ENCODE measurements at places on chromosomes 2 and 18.

DNA sequence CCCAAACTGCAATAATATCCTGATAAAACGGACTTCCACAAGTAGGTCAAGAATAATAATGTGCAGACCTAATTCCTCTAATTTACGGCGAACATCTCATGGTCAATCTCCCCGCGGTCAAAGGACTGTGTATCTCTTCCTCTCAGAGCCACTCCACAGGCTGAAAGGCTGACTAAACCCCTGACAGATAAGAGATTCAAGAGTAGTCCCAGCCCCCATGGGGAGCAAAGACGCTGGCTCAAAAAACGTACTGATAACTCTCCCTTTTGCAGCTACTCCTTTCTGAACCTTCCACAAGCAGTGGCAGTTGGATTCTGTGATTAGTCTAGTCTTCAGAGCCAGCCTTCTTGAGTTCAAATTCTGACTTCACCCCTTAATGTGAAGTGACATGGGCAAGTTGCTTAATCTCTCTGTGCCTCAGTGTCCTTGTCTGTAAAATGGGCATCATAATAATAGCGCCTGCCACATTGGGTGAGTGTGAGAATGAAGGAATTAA is 19.7 kb upstream of the IL18R1 start:
- DNase-seq = no peak

DNA sequence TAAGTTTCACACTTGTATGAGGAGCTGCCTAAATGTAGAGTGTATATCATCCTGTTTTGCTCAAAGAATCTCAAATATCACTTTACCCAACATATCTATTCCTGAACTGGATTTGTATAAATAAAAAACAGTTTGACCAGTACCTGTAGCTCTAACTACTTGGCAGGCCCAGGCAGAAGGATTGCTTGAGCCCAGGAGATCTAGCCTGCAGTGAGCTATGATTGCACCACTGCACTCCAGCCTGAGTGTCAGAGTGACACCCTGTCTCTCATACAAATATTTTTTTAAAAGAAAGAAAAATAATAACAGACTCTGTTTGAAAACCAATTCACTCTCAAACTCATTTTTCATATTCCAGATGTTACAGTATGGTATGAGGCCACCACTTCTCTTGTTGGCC is 7.7 kb upstream of the LIMS2 start:
- no peak for DNase-seq

- DNase-seq = no peak
Measured at GRCh38 chr2:63056107-63057050, 5.7 kb downstream of the OTX1 start.

DNA sequence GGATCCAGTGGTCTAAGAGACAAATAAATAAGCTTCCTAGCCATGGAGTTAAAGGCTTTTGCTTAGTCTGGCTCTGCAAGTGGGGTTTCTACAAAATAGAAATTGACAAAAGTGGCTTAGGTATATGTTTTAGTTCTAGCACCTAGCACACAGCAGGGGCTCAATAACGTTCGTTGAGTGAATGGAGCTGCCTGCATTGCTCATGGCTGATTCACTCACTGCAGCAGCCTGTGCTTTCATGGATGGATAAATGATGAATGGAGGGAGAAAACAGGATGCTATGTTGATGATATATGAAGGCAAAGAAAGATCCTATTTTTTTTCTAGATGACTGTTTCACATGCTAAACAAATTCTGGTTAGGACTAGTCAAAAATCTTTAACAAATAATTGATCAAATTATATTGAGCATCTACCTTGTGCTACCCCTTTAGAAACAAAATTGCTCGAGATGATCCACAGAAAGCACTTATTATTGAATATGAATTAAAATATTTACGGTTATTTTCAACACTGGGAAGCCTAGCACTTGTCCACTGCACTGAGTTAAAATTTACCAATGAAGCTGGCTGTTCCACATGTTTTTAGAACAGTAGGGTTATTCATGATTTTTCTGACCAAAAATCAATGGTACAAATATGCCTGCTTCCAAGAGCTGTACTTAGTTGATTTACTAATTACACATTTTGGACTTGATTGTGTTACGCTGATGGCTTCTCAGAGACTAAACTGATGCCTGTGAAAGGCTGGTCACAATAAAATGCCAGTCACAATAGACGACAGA is 39.6 kb downstream of the HDHD2 start:
- no peak for DNase-seq

- DNase-seq = no peak
Measured at GRCh38 chr2:176293334-176293733, 24.1 kb downstream of the MTX2 start.

- no peak for DNase-seq
Measured at GRCh38 chr2:24261441-24261840, 86.6 kb downstream of the FAM228A start.

GRCh38 chr2:174693344-174693743 is 70.9 kb downstream of the CHRNA1 start:
- no peak for DNase-seq

- no peak for DNase-seq
Measured at GRCh38 chr18:5588529-5588928, 44.7 kb upstream of the EPB41L3 start.

GRCh38 chr2:154331784-154332183 is 366.7 kb upstream of the KCNJ3 start:
- no peak for DNase-seq

DNA sequence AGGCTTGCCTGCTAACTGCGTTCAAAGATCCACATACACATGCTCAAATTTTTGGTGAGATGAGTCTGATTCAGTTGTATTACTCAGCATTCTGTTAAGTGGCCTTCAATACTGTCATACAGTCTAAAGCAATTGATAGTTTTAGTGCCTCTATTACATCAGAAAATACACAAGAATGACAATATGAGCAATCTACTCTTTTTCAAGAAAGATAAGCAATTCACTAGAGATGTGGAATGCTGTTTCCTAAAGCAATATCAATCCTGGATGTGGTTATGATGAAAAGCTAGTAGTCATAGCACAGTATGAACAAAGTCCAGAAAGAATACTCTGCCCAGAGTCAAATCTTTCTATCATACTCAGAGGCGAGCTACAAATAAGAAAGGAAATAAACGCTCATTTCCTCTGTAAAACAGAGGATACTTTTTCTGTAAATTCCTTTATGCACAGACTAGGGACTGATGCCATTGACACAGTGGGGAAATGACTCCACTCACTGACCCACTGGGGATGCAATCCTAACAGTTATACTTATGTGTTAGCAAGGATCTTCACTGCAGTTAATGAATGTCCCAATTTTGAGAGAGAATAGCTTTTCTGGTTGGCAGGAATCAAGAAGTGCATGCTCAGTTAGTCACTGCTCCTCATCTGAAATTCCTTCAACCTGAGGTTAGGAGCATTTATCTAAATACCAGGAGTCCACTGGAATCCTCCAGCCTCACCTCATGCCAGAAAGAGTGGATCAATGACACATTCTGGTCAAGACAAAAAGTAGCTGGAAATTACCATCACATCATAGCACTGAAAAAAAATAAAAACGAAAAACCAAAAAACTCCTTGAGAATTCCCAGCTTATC is 83.3 kb downstream of the PDE11A start:
- no peak for DNase-seq

DNA sequence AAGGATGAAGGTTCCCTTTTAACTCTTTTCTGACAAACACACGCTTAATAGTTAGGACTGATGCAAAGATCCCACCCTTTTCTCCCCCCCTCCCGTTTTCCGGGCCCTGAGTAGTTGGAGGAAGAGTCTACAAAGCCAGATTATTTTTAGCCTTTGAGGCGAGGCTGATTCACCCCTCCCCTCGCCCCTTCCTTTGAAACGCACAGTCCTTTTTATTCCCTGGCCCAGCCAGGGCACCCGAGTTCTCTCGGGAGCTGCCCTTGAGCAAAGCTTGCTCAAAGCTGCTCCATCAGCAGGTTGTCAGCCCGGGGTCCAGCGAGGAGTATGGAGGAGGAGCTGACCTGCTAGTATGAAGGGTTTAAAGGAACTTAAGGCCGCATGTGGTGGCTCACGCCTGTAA is 47.1 kb upstream of the SPRED2 start:
- no peak for DNase-seq

GRCh38 chr2:10514273-10514672 is 66.1 kb upstream of the ODC1 start:
- DNase-seq = no peak

- DNase-seq = no peak
Measured at GRCh38 chr2:45432406-45432805, 178.7 kb downstream of the SRBD1 start.

DNA sequence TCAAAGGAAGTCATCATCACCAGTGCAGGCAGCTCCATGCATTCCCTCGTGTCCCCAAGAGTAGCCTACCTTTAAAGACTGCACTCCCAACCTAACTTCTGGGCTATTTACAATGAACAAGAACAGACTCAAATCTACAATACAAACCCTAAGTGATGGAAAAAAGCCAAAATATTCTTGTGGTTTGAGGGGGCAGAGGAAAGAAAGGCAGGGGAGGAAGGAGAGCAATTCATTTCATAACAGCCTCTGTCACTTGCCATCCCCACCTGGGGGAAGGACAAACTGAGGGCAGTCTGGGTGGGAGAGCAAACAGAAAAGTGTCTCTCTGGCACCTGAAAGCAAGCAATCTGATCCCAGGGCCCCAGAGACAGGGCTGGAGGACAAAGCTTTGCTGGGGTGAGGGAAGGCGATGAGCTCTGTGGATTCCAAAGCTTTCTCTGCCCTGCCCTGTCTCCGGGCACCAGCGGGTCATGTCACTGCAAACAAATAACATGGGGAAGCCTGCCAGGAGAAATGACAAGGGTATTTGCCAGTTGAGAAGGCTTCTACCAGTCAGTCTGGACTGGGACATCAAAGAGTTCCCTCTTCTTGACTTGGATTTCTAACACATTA is 528.0 kb upstream of the TNP1 start:
- DNase-seq = no peak

DNA sequence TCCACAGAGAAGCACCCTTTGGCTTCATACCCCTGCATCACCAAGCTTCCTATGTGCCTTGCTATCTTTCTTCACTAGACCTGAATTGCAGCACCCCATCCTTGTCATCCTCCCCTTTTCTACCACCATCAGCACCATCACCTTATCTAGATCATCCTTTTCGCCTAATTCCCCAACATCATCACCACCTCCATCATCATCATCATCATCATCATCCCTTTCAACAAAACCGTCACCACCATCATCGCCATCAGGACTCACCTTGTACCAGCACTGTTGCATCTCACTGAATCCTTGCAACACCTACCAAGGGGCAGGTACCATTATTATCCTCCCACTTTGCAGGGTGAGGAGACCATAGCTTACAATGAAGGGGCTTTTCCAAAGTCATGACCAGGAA is 10.8 kb upstream of the ECEL1 start:
- no peak for DNase-seq

GRCh38 chr2:239381709-239382134 is 19.1 kb downstream of the HDAC4 start:
- DNase-seq = no peak

- DNase-seq = no peak
Measured at GRCh38 chr2:12320991-12321641, 395.6 kb upstream of the TRIB2 start.

DNA sequence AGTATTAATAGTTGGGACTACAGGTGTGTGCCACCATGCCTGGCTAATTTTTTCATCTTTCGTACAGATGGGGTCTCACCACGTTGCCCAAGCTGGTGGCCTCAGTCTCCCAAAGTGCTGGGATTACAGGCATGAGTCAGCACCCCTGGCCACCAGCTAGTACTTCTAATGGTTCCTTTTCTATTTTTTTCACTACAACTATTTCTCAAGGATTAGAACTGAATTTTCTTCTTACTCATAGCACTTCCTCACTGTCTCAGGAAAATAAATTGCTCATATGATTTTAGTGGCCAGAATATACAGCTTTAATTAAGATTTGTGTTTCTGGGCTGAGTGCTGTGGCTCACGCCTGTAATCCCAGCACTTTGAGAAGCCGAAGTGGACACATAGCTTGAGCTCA is 43.2 kb upstream of the SOS1 start:
- DNase-seq = no peak

- no peak for DNase-seq
Measured at GRCh38 chr18:905948-906415, 1.3 kb downstream of the ADCYAP1 start.

DNA sequence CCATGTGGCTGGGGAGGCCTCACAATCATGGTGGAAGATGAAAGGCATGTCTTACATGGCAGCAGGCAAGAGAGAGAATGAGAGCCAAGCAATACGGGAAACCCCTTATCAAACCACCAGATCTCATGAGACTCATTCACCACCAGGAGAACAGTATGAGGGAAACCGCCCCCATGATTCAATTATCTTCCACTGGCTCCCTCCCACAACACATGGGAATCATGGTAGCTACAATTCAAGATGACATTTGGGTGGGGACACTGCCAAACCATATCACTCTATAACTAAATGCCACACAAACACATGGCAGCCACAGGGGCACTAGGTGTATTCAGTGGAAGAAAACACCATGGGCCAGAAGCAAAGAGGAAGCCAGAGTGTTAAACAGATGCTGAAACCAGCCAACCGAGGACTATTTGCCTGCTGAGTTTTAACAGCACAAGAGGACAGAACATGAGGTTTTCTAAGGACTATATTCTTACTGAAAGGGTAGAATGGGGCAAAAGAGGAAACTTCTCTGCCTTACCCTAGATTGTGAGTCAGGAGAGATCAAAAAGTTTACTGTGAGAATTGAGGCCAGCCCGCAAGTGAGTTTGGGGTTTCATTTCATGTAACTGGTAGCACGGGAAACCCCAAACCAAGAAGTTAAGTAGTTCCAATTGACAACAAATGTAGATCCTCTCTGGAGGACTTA is 49.2 kb downstream of the SIGLEC15 start:
- DNase-seq = no peak

DNA sequence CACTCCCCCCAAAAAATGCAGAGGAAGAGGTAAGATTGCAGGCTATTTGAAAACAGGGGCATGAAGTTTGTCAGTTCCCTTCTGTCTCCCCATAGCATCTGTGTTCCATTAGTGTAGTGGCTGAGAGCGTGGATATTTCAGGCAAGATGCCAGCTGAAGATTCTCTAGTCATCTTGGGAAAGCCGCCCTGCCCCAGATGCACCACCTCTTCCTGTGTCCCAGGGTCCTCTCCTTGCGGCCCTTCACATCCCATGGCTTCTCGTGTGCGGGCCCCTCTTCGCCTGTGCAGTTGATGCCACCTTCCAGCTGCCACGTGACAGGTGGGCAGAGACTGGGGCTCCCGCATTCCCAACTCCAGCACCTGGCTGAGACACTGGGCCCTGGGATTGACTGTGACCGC is 16.1 kb downstream of the TMEM127 start:
- DNase-seq = no peak

DNA sequence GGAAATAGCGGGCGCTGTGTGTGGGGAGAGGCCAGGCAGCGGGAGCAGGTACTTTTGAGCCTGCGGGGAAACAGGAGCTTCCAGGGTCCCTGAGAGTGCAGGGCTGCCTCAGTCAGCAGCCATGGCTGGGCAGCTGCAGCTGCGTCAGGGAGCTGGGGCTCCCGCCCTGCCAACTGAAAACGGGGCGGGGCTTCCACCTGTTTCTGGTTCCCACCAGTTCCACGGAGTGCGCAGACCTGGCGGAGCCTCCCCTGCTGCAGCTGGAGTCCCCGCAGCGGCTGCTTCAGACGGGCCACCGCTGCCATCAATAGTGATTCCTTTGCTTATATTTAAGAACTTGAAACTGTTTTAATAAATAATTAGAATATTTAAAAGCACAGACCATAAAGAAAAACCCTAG is 30.6 kb upstream of the RPRM start:
- no peak for DNase-seq
